Coronary artery (tissue), 2 donors: ENCODE measurements at places on chromosomes 7 and 10.

DNA sequence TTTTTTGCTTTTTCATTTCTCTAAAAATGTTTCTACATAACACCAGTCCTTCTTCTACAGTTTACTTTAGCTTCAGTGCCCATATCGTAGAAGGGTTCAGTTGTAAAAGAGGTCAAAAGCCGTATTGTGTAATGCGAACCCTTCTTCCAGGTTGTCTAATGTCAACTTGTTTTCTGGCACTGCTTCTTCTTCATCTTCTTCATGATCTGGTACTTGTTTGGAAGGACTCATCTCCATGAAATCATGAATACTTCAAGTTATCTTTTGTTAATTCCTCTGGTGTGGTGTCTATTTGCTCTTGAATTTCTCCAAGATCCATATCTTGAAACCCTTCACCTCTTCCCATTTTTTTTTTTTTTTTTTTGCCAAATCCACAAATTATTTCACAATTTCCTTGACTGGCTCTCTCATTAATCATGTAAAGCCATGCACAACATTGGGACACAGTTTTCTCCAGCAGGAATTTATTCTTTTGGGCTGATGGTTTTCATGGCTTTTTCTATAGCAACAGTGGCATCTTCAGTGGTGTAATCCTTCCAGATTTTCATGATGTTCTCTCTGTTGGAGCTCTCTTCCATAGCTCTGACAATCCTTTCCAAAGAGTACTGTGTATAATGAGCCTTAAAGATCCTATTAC is 85.1 kb downstream of the CPED1 start:
- no peak for DNase-seq

DNA sequence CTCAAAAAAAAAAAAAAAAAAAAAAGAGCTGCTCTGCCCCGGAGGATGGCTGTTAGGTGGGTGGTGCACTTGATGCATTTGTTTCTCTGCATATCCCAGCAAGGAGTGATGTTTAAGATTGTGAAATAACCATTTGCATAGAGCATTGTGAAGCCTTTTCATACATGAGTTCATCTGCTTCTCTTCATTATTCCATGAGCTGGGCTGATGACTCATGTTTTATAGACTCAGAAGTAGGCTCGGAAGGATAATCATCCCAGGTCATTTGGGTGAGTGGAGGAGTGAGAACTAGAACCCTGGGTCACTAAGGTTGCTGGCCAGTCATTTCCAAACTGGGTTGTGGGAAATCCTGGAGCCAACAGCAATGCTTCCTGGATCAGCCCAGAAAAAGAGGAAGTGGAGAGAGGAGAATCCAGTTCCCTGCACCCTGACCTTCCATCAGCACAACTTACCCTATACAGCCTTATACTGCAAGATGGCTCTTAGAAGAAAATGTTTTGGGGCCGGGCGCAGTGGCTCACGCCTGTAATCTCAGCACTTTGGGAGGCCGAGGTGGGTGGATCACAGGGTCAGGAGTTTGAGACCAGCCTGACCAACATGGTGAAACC is 45.3 kb downstream of the TACC2 start:
- no peak for DNase-seq

DNA sequence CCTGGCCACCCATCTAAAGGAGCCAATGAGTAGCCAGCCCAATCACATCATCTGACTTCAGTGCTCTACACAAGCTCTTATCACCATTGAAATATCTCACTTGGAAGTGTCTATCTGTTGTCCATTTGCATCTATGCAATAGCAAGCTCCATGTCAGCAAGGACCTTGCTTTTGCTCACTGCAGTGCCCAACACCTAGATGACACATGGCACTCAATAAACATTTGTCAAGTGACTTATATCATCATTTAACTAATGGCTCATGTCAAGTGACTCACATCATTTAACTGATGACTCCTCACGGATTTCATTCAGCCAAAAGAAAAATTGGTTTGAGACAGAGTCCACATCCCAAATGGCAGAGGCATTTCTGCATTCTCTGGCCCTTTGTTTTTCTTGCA is 92.9 kb upstream of the ADAM12 start:
- DNase-seq = no peak

GRCh38 chr7:97007583-97007861 is 2.2 kb downstream of the DLX6 start:
- DNase-seq = no peak

DNA sequence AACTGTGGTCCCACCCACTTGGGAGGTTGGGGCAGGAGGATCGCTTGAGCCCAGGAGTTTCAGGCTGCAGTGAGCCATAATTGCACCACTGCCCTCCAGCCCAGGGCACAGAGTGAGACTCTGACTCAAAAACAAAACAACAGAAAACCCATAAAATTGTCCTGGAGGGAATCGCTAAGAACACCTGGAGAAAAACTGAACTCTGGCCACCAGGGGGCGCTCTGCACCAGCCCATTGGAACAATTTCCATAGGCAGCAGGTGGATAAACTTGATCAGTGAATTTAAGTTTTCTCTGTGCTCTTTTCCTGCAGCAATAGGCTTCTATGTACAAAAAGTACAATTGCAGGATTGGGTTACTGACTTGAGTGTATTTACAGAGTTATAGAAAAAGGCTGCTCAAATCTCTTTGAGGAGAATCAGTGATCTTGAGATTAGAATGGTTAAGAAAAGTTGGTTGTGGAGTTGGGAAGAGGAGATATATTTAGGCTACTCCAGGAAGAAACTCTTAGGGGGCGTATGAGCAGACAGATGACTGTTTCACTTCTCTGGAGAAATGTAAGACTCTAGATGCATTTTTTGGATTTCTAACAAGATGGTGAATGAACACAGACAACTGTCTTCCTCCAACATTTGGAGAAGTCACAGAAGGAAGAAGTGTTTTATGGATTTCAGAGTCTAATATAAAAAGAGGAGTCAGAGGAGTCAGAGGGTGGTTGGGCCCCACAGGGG is 274.9 kb upstream of the GALNT17 start:
- no peak for DNase-seq

DNA sequence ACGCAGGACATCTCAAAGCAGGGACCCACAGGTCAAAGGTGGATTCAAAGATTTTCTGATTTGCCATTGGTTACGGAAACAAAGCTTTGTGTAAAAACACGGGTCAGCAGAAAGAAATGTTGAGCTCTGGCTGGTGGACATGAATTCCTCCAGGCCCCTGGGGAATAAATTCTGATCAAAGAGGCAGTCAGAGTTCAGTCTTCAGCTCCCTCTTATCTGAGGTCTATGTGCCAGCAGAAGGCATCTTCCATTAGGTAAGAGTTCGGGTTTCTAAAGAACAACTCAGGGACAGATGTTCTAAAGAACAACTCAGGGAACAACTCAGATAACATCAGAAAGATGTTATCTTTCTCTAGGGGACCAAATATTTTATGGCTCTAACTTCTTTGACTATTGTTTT is 64.9 kb upstream of the PALS2 start:
- DNase-seq = no peak

- no peak for DNase-seq
Measured at GRCh38 chr7:117248829-117249228, 74.0 kb downstream of the WNT2 start.

DNA sequence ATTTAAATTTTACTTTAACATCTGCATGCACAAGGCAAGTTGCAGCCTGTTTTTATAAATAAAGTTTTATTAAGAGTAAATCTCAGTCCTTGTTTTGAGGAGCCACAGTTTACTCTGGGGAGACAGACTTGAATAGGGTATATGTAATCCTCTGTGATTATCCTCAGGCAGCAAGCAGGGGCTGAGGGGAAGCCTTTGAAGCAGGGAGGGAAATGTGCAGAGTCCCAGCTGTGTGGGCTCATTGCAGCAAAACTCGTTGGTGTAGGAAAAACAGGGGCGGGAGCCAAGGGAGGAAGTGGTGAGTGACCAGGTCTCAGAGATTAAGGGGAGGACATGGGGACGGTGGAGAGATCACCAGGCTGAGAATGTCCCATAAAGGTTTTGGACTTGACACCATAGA is 34.3 kb upstream of the SMC3 start:
- no peak for DNase-seq

GRCh38 chr10:97736403-97736901 is 476 bp upstream of the ZFYVE27 start:
- no peak for DNase-seq

DNA sequence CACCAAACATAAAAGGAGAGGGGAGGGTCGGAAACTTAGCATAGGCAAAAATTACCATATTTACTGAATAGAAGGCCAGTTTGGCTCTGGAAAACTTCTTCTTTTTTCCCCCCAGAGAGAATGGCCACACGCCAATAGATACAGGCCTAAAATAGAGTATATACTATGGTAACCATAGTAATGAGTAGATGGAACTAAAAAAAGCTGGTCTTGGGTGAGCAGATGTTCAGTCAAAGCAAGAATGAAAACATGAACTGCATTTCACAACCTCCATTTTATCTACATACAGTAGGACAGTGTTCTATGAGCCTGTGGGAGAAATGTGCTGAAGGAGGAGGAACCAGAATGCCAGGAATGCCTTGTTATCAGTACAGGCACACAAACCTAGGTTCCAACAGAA is 141.7 kb upstream of the SEMA3A start:
- DNase-seq = no peak

- DNase-seq = no peak
Measured at GRCh38 chr7:78226059-78226719, 427.6 kb downstream of the PHTF2 start.

DNA sequence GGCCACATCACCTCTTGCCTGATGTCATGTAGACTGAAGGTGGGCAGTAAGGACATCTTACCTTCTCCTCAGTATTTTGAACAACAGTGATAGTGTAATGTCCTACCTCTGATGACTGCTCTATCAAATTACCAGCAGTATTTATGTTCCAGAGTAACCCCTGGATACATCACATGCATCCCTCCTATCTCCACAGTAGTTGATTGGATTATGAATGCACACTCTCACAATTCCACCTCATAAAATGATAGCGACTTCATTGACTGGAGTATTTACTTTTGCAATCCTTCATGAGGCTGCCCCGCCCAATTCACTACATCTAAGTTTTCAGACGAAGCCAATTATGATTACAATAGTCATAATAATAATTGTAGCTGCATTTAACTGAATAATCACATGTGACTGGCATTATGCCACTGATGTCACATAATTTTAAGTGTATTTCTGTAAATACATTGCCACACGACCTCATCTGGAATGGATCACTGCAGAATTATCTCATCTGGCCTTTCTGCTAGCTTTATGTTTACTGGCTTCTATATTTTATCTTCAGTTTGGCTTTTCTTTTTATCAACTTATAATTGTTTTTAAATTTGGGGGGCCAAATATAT is 268.9 kb downstream of the SLC25A13 start:
- DNase-seq = no peak

DNA sequence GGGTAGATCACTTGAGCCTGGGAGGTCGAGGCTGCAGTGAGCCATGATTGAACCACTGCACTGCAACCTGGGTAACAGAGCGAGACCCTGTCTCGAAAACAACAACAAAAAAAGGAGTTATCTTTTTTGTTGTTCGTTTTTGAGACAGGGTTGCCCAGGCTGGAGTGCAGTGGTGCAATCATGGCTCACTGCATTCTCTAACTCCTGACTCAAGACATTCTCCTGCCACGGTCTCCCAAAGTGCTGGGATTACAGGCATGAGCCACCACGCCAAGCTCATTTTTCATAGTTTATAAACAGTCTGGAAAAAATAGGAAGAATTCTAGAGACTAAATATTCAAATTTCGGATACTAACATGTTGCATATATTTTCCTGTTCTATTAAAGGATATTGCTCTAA is 29.4 kb downstream of the SFXN4 start:
- no peak for DNase-seq
